ENCODE measurements at places on chromosomes 16 and 17. TPM values are rescaled to one million over a fixed set of nuclear protein-coding genes. Genes with fewer than 3 reads are reported as not detected.
A peak's percentile ranks its signal among the peaks of the same experiment; 100 is the strongest.

DNA sequence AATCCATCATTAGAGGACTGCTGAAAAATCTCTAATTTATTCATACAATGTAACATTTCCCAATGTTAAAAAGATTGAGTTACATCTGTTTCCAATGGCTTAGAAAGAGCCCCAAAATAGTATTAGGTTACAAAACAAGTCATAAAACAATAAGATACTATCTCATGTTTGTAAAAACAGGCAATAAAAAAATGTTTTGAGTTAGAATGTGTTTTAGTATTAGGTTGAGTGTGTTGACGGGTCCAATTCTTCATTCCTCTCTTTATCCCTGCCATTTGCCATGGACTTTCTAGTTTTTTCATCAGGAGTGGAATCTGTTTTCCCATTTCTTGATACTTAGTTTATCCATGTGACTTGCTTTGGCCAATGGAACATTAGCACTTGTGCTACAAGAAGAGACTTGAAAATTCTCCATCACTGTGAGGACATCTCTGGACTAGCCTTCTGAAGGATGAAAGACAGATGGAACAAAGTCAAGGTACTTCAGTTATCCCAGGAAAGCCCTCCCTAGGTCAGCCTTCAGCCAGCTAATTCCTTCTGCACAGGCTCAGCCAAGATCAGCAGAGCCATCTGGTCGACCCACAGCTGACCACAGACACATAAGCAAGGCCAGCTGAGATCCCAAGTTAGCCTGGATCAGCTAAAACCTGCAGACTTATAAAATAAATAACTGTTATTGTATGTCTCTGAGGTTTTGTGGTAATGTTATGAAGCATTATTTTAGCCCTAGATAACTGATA is 83.3 kb downstream of the HS3ST3A1 start:
- H3K4me1 ChIP-seq: peaks cover 6% of the 10 kb centered on the region
- H3K27me3 ChIP-seq: no peaks in the 10 kb centered on the region
- peaks cover 6% of the 10 kb centered on the region for H3K36me3 ChIP-seq
- DNase-seq: no peak

- no peak overlapping the region for H3K27ac ChIP-seq
- peaks cover 8% of the 10 kb centered on the region for H3K27me3 ChIP-seq
- no peaks in the 10 kb centered on the region for H3K36me3 ChIP-seq
- no peak for DNase-seq
These were observed 45.5 kb downstream of the C16orf82 start for GRCh38 chr16:27112093-27112811.

TBX21 gene
- not detected for total RNA-seq

DNA sequence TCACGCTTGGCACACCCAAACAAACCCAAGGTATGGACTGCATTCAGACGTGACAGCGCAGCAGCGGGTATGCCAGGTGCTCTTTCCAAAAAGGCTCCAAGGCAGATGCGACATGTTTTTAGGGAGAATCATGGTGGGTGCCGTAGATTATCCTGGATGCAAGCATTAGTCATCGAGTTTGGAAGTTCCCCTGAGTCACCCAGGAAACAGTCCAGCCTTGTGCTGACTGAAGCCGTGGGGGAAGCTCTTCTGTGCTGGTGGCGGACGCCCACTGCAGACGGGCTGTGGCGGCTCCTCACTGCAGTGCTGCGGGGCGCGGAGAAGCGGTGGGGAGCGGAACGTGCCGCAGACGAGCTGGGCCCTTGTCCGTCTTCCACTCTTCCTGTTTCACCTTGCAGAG is 13.9 kb downstream of the JPT2 start:
- H3K4me3 ChIP-seq: no peak overlapping the region
- peaks cover 20% of the 10 kb centered on the region for H3K36me3 ChIP-seq
- no peak for DNase-seq
- peak overlapping the region; percentile 79 for H3K27ac ChIP-seq
- H3K27me3 ChIP-seq: no peaks in the 10 kb centered on the region

TEX19 gene
- total RNA-seq: not detected

- no peaks in the 10 kb centered on the region for H3K27me3 ChIP-seq
- no peak for DNase-seq
- H3K27ac ChIP-seq: no peak overlapping the region
- H3K36me3 ChIP-seq: peaks cover 21% of the 10 kb centered on the region
These were observed 28.1 kb upstream of the LGALS9 start for GRCh38 chr17:27602721-27603420.
